T-helper 2 cell (primary cell): ENCODE measurements at places on chromosomes 4 and X.

GRCh38 chrX:39551762-39552161 is 546.0 kb downstream of the BCOR start:
- DNase-seq, result no peak

GRCh38 chr4:73764513-73764912 is 24.1 kb downstream of the CXCL8 start:
- no peak for DNase-seq

GRCh38 chr4:25950461-25951389 is 36.7 kb downstream of the SMIM20 start:
- no peak for DNase-seq

DNA sequence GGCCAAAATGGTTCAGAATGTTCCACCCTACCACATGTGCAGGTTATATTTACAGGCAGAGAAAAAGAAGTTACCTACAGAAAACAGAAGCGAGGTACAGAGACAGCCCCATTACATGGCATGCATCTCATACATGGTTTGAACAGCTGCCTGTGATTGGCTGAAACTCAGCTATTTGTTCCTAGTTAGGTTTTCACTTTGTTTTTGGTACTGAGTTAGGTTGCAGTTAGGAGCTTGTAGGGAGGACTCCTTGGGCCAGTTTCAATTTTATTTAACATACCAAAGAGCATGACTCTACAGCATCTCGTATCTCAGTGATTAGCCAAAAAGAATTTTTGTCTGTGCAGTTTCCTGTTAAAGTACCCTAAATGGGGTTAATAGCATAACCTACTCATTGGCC is 392.0 kb downstream of the MAPK10 start:
- DNase-seq, result no peak

DNA sequence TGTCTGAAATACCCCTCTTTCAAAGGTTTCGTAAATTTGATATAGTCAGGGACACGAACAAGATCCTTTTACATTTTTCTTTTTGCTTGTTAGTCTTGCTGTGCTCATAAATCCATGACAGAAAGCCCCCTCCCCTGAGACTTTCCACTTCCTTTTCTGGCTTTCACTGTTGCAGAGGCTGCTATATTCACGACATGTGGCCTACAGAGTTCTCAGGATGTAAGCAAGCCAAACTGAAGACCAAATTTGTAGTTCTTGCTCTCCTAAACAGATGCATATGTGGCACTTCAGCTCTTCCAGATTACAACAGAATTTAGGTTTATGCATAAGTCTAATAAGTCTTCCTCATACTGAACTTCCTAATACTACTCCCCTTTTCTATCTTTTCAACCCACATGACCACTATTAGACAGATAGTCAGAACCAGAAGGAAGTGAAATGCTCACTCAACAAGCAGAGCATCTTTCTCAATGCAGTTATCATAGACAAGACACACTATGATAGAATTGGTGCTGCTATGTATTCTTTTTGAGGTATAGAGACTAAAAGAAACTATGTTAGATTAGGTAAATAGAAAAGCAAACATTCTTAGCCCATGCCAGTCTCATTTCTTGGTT is 15.0 kb downstream of the BTK start:
- DNase-seq, result no peak

- no peak for DNase-seq
These were observed 840 bp upstream of the RPL34 start for GRCh38 chr4:108619372-108620100.

GRCh38 chrX:23332101-23332887 is 2.4 kb upstream of the PTCHD1 start:
- no peak for DNase-seq

GRCh38 chr4:5137927-5138326 is 86.6 kb downstream of the STK32B start:
- no peak for DNase-seq

DNA sequence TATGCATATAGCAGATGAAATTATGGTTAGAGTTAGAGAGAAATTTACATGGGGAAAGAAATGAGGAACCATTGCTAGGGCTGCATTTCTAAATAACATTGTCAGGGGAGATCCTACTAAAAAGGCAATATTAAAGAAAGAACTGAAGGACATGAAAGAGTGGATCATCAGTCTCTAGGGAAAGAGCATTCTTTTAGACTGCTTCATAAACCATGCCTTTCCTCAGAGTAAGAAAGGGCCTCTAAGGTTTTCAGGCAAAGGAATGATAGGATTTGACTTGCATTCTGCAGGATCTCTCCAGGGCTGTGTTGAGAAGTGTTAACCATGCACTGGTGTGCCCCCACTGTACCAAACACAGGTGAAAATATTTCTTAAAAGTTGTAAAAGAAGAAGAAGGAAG is 385.4 kb upstream of the MAD2L1 start:
- no peak for DNase-seq

- DNase-seq, result no peak
These were observed 203.3 kb downstream of the ANTXR2 start for GRCh38 chr4:79869597-79870237.

DNA sequence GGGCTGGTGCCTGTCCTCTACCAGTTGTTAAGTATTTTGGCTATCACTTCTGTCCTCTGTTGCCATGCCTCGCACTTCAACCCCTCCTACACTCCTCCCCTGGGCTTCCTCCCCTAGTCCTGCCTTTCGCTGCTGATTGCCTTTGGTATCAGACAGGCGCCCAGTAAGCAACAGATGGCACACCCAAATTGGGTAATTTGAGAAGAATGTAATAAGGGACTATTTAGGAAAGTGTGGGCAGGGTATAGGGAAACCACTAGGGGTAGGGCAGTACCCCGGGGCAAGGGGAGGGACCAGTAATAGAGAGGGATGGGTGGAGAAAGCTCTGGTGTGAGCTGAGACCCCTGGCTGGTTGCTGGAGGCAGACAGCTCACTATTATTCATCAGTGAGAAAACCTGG is 172.7 kb upstream of the USP9X start:
- DNase-seq, result no peak

DNA sequence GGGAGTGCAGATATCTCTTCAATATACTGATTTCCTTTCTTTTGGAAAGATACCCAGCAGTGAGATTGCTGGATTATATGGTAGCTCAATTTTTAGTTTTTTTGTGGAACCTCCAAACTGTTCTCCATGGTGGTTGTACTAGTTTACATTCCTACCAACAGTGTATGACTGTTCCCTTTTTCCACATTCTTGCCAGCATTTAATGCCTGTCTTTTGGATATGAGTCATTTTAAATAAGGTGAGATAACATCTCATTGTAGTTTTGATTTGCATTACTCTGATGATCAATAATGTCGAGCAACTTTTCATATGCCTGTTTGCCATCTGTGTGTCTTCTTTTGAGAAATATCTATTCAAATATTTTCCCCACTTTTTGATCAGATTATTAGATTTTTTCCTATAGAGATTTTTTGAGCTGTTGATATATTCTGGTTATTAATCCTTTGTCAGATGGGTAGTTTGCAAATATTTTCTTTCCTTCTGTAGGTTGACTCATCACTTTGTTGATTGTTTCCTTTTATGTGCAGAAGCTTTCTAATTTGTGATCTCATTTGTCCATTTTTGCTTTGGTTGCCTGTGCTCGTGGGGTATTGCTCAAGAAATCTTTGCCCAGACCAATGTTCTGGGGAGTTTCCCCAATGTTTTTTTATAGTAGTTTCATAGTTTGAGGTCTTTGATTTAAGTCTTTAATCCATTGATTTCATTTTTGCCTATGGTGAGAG is 552.7 kb downstream of the ZNF674 start:
- no peak for DNase-seq
